ENCODE measurements at places on chromosomes 3 and 15. TPM values are rescaled to one million over a fixed set of nuclear protein-coding genes. Genes with fewer than 3 reads are reported as not detected.

DNA sequence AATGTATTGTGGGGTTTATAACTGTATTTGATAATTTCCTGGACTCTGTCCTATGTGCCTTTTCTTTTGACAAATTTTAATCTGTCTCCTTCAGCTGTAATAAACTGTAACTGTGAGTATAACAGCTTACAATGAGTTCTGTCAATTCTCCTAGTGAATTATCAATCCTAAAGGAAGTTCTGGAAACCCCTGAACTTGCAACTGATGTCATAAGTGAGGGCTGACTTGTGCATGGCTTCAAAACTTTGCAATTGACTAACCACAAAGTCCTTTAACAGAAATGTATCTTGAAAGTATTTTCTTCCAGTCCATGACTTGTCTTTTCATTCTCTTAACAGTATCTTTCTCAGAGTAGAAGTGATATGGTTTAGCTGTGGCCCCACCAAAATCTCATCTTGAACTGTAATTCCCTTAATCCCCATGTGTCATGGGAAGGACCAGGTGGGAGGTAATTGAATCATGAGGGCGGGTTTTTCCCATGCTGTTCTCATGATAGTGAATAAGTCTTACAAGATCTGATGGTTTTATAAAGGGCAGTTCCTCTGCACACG is 108.3 kb downstream of the TFDP2 start:
- DNase-seq: no peak

DNA sequence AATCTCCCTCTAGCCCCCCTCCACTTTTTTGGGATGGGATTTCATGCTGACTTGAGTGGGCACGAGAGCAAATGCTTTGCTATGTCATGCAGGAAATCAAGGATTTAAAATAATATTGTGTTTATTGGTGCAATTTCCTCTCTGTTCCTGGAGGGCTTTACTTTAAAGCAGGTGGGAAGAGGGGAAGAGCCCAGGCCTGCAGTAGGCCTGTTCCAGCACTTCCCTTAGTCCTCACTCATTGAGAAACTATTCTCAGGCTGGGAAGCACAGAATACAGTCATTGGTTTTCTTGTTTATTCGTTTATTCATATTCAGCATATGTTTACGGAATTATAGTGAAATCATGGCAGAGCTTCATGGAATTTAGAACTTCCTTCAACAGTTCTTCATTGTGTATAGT is 41.7 kb upstream of the SPSB4 start:
- DNase-seq: no peak

DNA sequence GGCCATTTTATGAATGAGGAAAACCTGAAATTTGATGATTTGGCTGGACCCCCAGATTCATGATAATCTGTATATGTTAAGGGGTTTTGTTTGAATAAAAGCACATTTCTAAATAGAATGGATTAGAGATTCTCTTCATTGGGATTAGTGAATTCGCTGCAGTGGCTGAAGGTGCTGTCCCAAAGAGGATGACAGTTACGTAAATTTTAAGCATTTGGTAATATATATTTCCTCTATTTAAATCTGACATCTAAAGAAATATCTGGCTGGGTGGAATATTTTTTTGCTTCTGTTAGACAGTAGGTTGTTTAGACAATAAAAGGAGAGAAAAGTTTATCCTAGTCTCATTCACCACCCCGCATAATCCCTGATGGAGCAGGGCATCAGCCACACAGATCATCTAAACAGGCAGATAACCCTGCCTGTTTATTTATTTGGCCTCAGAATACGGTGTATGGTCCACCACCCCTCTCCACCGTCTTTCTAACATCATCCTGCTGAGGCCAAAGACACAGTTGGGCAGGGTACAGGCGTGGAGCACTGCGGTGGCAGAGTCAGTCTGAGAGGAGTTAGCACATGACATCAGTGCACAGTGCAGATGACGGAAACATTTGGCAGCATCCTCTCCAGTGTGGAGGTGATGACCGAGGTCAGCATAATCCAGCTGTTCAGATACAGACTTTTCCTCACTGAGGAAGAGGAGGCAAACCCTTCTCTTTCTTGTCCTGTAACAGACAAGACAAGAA is 20.4 kb upstream of the NFKBIZ start:
- peak; percentile 85 for DNase-seq

DNA sequence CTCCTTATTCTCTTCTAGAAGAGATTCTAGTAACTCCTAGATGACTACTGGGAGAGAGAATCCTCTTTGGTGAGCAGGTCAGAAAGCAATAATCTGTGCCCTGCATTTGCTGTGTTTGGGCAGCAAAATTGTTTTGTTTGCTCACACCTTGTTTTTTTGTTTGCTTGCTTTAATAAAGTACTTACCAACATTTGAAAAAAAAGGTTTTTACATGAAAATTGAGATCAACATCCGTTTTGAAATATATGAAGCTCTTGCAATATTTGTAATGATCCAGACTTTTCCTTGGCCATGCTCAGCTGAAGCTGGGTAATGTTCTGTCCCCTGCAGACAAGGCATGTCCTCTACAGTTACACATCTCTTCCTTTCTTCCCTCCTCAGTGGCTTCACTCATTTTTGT is 62.2 kb downstream of the DIPK2A start:
- no peak for DNase-seq

DNA sequence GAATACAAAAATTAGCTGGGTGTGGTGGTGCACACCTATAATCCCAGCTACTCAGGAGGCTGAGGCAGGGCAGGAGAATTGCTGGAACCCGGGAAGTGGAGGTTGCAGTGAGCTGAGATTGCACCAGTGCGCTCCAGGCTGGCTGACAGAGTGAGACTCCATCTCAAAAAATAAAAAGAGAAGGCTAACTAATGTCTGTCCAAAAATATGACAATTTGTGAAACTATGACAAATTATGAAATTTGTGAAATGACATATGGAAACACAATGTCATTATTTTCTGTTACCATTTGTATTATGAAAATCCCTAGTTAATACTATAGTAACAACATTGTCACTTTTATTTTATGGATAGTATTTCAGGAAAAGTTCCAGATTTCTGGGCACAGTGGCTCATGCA is 1306.3 kb upstream of the EPHA6 start:
- DNase-seq: no peak

- DNase-seq: no peak
Measured at GRCh38 chr15:101391431-101391830, 96.4 kb upstream of the SNRPA1 start.

GRCh38 chr15:67184208-67184925 is 70.1 kb downstream of the AAGAB start:
- no peak for DNase-seq

DNA sequence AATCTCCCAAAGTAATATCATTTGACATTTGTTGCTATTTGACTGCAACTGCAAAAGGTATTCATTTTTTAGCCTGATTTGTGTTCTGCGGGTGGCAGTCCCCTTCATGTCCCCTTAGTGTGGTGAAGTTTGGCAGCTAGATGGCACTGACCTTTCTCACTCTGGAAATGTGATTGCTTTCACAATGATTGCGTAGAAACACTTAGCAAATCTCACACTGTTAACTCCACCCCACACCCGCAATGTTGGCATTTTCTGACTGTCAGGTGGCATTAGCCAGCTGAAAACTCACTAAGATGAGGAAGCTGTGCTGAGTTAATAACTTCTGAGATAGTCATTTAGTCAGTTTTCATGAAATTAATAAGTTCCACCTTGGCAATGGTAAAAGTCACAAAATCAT is 76.9 kb downstream of the TRIM69 start:
- no peak for DNase-seq

GRCh38 chr15:101112336-101113113 is 139.3 kb downstream of the CHSY1 start:
- no peak for DNase-seq

GRCh38 chr3:106485802-106486201 is 617.0 kb upstream of the CBLB start:
- no peak for DNase-seq

DNA sequence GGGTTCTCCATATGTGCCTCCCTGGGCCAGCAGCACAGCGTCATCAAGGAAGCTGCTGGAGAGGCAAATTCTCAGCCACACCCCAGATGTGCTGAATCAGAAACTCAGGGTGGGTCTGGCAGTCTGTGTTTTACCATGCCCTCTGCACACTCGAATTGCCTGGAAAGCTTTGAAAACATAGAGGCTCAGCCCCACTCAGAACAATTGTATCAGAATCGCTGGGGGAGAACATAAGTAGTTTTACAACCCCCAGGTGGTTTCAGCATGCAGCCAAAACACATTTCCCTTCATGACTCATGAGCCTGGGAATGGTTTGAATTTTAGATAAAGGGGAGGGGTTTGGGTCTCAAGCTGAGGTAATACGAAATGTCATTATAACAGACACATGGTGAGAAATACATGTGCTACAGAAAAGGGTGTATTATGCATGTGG is 9.6 kb downstream of the TGM4 start:
- DNase-seq: peak; percentile 95

SKOR1 gene
- not detected for total RNA-seq
